ENCODE measurements at places on chromosomes 16 and 17.

DNA sequence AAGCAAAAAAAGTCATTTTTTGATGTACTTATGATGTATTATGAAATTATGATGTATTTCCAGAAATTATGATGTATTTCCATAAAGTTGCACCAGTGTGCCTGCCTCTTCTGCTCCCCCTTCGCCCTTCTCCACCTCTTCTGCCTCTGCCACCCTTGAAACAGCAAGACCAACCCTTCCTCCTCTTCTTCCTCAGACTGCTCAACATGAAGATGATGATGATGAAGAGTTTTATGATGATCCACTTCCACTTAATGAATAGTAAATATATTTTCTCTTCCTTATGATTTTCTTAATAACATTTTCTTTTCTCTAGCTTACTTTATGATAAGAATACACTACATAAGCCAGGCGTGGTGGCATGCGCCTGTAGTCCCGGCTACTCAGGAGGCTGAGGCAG, 7.4 kb upstream of the ZNF785 start:
- no peak for DNase-seq

GRCh38 chr16:65476448-65476955, 354.6 kb upstream of the CDH11 start:
- no peak for DNase-seq

GRCh38 chr16:9159839-9160550, 68.6 kb downstream of the HAPSTR1 start:
- DNase-seq, result no peak

DNA sequence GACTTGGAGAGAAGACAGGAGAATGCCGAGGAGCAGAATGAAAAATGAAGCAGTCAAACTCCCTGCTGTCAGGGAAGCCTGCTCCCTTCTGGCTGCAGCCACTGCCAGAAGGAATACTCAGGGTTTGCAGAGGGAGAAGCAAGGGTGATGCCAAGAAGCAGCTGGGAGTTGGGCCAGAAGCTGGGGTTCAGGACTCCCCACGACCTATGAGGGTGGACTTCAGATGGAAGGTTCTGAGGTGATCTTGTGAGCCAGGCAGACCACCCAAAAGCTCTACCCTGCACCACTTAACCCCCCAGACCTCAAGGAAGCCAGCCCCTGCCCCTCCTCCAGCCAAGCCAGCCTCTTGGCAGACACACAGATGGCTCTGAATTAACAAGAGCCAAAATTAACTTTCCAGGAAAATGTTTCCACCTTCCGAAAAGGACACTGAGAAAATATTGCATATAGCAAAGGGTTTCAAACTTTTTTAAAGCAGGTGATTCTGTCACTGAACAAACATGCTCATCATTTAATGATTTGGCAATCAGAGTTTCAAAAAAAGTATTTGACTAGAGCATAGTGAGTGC, 126.0 kb upstream of the ERCC4 start:
- no peak for DNase-seq

GRCh38 chr17:44359006-44359405, 4.6 kb downstream of the FAM171A2 start:
- DNase-seq, result no peak

DNA sequence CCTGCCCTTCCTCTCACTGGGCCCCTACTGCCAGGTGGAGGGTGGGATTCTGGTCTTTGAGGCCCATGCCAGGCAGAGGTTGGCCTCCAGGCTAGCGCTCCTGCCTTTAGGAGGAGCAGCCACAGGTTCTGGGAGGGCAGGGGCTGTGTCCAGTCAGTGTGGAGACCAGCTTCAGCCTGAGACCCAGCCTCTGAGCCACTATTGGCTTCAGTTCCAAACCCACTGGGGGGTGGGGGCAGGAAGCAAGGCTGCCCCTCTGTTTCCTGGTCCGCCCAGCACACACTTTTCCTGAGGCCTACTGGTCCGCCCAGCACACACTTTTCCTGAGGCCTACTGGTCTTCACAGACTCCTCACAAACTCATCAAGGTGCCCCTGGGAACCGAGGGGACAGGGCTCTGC, 16.4 kb downstream of the SLC5A10 start:
- no peak for DNase-seq

GRCh38 chr17:16432017-16432416, 16.6 kb downstream of the TRPV2 start:
- no peak for DNase-seq

DNA sequence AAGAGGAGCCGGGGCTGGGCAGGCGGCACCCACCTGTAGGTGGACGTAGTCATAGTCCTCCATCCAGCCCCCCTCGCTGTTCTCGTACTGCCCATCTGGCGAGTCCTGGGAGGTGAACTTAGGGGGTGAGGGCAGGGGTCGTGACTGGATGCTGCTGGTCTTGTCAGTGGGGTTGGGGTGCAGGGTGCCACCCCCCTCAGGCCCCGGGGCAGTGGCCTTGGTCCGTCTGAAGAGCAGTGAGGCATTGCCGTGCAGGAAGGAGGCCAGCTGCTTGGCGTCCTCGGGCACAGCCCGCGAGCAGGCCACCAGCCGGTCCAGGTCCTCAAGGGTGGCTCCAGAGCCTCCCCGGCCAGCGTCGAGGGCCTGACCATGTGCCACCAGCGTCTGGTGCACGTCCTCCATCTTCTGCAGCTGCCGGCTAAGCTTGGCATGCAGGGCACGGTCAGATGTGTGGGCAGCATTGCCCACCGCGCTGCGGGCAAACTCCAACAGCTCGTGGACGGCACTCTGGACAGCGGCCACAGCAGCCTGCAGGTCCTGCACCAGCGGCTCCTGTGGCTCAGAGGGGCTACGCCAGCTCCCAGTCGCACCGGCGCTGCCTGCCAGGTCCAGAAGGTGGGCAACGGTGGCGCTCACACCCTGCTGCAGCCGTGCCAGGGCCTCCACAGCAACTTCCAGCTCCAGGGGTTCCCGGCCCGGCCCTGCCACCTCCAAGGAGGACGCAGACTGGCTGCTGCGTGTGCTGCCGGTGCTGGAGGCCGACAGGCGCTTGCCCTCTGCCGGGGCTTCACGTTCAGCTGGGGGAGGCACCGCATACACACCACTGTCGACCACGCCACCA, 16.3 kb downstream of the CTRB1 start:
- no peak for DNase-seq

DNA sequence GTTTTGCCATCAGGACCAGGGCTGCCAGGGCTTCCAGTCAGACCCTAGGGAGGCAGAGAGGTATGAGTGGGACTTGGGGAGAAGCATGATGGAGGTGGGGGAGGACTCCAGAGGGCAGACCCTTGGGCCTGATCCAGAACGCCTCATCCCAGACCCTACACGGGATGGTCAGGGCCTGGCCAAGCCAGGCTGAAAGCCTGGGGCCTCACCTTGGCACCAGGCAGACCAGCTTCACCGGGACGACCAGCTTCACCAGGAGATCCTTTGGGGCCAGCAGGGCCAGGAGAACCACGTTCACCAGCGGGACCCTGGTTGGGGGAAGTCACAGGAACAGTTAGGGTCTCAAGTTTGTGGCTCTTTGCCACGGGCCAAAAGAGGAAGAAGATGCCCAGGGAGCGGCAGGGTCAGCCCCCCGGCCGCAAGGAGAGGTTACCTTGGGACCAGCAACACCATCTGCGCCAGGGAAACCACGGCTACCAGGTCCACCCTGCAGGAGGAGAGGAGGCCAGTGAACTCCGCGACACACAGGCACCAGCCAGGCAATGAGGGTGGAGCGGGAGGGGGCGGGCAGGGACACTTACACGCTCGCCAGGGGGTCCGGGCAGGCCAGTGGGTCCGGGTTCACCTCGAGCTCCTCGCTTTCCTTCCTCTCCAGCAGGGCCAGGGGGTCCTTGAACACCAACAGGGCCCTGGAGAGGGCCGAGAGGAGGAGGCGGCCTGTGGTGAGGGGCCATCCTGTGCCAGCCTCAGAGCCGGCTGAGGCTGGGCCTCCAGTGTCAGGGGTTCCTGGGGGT, 7.1 kb downstream of the COL1A1 start:
- DNase-seq, result no peak

DNA sequence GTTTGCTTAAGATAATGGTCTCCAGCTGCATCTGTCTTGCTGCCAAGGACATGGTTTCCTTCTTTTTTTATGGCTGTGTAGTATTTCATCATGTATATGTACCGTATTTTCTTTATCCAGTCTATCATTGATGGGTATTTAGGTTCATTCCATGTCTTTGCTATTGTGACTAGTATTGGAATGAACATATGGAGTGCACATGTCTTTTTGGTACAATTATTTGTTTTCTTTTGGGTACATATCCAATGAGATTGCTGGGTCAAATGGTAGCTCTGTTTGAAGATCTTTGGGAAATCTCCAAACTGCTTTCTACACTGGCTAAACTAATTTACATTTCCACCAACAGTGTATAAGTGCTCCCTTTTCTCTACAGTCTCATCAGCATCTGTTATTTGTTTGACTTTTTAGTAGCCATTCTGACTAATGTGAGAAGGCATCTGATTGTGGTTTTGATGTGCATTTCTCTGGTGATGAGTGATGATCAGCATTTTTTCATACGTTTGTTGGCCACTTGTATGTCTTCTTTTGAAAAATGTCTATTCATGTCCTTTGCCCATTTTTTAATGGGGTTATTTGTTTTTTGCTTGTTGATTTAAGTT, 66.2 kb downstream of the TNFRSF13B start:
- no peak for DNase-seq

- no peak for DNase-seq
These were observed 4.7 kb downstream of the CEP295NL start for GRCh38 chr17:78898075-78898836.
